ENCODE measurements at places on chromosomes 6 and 20. TPM values are rescaled to one million over a fixed set of nuclear protein-coding genes. Genes with fewer than 3 reads are reported as not detected.

The ARFGEF3 gene
- not detected for total RNA-seq

- DNase-seq: no peak
These were observed 140.8 kb downstream of the MAP3K4 start for GRCh38 chr6:161132384-161132783.

DNA sequence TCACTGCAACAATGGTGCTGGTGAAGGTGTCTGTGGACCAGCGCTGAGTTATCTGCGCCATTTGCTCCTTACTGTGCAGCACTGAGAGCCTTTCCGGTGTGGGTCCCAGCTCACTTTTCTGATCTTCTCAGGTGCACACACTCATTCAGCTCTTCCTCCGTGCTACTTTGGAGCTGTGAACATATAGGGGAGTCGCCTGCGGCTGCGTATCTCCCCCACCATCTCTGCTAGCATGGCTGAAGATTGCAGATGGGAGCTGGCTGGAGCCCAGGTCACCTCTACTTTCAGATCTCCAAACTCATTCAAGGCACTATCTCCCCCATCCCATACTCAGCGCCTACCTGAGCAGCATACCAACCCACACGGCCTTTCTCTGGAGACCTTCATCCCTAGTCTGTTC is 96.9 kb downstream of the DHX35 start:
- DNase-seq: no peak

The LY6G6C gene
- total RNA-seq: not detected

DNA sequence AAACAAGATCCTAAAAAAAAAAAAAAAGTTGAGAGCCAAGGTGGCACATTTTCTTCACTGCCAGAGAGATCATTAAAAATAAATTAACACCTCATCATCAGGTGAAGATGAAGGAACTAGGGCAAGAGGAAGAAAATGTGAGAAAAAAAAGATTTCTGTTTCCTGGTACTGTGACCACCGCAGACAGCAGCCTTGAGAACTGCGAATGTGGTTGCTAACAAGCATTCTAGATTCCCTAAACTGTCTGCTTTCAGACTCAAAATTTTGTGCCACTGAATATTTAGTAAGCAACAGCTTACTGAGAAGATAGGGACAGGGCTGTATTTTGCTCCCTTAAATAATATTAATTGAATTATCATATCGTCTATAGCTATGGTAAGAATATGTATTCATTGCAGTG is 24.1 kb upstream of the MBOAT1 start:
- no peak for DNase-seq
